ENCODE measurements at places on chromosomes 16 and 17.

GRCh38 chr17:68351395-68351794 is 60.1 kb downstream of the ARSG start:
- no peak for DNase-seq

DNA sequence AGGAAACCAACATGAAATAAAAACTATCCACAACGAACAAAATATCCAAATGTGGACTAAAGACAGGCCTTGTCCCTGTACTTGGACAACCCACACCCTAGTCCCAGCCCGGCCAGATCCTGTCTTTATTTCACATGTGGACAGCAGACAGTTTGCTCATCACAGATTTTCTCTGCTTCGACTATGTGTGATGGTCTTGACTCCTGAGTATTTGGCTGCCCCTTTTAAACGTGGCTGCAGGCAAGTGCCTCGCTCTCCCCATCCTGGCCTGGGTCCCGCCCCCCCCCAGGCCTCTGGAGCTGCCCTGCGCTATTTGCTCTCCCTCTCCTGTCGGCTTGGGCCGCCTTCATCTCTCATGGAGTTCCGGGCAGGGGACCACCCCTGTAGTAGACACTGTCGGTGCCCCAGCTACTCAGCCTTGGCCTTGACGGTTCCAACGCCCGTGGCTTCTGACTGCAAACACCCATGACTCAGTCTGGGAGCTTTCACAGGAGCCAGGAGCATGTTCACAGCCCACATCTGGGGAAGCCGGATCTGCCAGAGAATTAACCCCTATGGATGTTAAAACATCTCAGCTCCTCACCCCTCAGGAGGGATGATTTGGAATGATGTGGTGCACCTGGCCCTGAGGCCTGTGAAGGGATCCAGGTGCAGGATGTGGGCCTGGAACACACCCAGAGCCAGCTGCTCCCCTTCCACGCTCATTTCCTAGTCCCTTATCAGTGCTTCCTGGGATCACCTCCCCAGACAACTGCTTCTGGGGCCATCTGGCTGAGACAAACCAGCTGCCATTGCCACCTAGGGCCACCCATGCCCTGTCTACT is 229.7 kb upstream of the RPL38 start:
- no peak for DNase-seq

DNA sequence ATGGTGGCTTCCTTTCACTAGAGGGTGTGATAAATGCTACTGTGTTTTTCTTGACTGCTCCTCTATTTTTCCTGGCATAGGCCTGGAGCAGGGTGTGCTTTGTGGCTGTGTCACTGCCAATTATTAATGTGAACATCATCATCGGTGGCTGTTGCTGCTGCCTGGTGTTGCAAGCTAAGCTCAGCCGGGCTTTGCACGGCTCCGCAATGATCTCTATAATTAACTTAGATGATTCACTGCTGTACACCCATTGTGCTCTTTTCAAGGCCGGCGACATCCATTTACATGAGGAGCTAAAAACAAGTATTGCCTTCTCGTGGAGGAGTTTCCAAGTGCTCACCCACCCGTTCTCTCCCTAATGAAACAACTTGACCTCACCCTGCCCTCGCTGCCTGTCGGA is 160.1 kb upstream of the IRX3 start:
- DNase-seq: no peak

- DNase-seq: no peak
Measured at GRCh38 chr17:50428831-50429424, 2.9 kb downstream of the ACSF2 start.

- no peak for DNase-seq
Measured at GRCh38 chr17:51103451-51103850, 17.2 kb downstream of the SPAG9 start.

GRCh38 chr16:8678068-8678927 is 3.9 kb downstream of the ABAT start:
- peak; percentile 6 for DNase-seq

DNA sequence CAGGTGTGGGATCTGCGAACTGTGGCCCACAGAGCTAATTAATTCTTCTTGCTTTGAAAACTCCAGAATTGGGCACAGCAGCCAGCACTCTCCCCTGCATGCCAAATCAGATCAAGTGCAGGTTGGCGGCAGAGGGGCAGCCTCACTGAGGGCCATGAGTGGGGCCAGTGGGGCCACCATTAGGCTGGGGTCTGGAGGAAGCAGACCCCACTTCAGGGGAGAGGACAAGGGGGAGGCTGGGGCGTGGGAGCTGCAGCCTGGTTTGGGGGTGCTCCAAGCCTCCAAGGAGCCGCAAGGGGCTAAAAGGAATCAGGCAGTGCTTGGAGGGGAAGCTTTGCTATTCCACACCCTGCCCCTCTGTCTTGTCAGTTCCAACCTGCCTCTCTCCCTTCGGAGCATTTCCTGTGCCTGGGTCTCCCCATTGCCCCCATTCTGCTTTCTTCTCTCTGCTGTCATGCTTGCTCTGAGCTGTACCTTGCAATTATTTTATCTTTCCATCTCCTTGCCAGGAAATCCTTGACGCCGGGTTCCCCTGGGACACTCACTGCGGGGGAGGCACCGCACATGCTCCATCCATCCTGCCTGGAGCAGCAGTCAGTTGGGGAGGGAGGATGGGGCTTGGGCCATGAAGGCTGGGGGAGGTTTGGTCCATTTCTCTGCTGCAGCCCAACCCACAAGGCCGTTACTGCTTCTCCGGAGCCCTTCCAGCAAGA is 3.3 kb upstream of the ABCC3 start:
- DNase-seq: no peak

DNA sequence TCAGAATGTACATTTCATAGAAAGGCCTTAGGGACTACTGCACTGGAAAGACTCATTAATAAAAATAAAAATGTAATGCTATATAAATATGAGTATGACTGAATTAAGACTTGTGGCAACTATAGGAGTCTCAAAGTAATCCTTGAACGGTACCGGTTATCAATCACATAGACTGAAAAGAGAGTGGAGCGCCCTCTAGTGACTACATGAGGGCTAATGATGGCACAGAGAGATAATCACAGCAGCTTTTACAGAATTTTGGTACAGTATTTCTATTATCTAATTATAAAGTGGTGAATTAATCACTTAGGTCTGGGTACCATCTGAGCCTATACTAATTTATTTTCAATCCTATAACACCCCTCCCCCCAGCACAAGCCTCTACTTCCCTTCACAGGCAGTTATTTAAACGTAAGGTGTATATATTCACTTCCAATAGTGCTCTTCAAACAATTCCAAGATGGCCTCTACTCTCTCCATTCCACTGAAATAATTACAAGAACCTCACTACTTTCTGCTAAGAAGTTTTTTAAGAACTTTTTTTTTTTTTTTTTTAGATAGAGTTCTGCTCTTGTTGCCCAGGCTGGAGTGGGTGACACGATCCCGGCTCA is 40.7 kb upstream of the ANKFY1 start:
- peak; percentile 45 for DNase-seq

- no peak for DNase-seq
Measured at GRCh38 chr16:80684906-80685305, 119.5 kb downstream of the CDYL2 start.

DNA sequence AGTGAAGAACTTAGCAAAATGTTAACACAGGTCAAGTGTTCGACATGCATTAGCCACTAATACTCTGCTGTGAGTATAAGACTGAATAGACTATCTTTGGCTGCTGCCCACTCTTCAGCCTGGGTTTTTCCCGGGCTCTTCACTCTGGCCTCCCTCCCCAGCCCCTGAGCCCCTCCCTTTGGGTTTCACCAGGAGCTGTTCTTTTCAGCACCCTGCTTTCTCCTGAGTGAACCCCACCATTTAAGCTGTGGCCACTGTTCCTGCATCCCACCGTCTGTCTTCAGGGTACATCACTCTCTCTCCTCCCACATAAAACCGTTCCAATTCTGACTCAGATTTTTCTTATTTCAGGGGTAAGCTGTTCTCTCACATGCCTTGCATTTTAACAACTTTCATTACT is 92.0 kb upstream of the ASIC2 start:
- peak; percentile 22 for DNase-seq

- DNase-seq: peak; percentile 46
Measured at GRCh38 chr17:67359960-67360791, 6.2 kb downstream of the PSMD12 start.

DNA sequence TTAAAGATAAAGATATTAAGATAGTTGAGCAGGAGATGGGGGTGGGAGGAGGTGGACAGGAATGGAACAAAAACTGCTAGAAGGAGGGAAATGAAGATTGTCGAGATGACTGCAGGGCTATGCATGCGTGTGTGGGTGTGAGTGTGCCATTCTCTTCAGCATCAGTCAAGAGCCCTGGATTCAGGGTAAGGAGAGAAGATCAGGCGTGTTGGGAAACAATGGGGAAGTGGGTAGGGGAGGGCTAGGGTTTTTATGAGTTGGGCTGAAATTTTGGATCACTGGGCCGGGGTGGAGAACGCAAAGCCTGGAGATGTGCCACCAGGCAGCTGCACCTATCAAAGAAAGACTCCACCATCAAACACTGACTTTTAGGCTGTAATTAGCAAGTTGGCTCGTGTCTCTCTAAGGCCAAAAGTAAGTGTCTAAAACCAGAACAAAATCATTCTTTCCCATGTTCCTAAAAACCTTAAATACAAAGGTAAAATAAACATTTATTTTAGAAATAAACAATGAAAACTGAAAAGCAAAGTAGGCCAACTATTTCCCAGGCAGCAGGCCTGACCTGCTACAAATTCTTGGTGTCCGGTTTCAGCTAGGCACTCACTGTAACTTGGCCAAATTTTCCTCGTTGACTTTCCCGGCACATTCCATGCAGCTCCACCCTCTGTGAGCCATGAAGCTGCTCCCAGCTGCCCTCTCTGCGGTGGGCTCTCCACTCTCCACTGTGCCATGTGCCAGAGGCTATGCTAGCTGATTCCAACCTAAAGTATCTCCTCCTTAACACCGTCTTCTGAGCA is 4.2 kb downstream of the CDRT4 start:
- peak; percentile 92 for DNase-seq

DNA sequence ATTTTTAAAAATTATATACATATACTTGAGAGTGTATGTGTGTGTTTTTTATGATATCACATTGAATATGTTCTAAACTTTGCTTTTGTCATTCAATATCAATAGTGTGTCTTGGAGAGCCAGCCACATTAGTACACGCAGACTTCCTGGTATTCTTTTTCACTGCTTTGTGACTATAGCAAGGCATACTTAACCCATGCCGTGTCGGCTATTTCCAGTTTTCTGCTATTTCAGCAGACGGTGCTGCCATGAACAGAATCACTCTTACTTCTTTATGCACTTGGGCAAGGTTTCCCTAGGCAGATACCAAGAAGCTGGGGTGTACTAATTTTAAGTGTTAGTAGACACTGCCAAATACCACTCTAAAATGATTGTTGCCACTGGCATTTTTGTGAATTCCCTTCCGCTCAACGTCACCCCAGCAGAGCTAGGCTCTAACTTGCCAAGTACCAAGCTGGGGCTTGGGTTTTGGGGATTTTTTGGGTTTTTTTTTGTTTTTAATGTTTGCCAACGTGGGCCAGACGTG is 134.9 kb downstream of the SOCS1 start:
- DNase-seq: no peak

GRCh38 chr17:76530095-76530723 is 7.3 kb downstream of the CYGB start:
- no peak for DNase-seq

GRCh38 chr16:57238682-57239081 is 6.4 kb upstream of the ARL2BP start:
- DNase-seq: no peak

- no peak for DNase-seq
Measured at GRCh38 chr16:21084631-21085225, 65.9 kb downstream of the DNAH3 start.

- DNase-seq: peak; percentile 90
Measured at GRCh38 chr17:30104575-30105339, 11.9 kb upstream of the NSRP1 start.

DNA sequence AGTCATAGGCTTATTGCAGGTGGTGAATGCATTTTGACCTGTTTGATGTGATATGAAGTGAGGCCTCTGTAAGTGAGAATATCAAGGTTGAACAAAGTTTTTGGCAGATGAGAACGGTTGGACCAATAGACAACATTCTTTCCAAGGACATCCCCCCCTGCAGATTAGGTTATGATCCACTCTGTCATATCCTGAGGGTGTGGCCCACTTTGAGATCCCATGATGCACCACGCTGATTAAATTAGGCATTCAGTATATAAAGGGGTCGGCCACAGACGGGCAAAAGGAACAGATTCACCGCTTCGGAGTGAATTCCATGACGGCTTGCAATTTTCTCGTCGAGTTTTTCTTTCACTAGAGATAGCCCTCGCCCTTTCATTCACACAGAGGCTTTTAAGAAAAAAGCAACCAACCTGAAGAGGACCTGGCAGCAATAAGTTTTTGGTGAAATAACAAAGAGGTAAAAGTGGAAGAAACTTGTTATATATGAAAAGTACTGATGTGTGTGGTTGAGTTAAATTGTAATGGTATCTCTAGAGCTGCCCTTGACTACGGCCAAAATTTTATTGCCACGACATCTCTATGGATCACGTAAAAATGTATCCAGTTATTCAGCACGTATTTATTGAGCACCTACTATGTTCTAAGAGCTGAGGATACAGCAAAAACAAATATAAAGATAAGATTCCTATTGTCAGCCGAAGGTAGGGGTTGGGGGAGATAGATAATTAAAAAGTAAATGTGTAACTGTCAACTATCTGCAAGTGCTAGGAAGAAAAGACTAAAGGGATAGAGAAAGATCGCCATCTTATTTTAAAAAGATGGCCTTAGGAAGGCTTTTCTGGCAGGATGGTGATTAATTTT is 1.7 kb upstream of the RBBP6 start:
- no peak for DNase-seq

GRCh38 chr17:64984851-64985521 is 65.7 kb upstream of the LRRC37A3 start:
- DNase-seq: peak; percentile 39

- no peak for DNase-seq
Measured at GRCh38 chr17:36939802-36940312, 2.6 kb downstream of the LHX1 start.

- DNase-seq: no peak
Measured at GRCh38 chr17:35559495-35560210, 966 bp downstream of the SLFN14 start.

- DNase-seq: no peak
Measured at GRCh38 chr17:1462164-1463112, 6.4 kb upstream of the CRK start.

DNA sequence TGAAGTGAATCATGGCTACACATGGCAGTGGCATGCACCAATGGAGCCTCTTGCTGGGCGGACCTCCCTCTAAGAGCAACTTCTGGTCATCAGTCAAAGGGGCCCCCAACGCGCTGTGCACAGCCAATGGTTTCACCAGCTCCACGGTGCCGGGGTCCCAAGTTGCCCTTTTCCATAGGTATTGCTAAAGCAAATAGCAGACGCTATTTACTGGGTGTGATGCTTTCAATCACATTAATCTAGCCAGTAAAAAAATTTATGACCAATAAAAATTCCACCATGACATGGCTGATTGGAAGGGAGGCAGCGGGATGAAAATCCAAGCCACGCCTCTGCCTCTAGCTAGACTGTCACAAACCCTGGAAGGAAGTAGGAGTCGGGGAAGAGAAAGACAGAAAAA is 680.3 kb upstream of the SOX9 start:
- no peak for DNase-seq

- DNase-seq: peak; percentile 51
Measured at GRCh38 chr16:72884573-72884972, 163.4 kb downstream of the ZFHX3 start.

- DNase-seq: no peak
Measured at GRCh38 chr16:87712184-87712762, 53.5 kb downstream of the KLHDC4 start.

- DNase-seq: no peak
Measured at GRCh38 chr17:81036197-81036941, 1.4 kb downstream of the BAIAP2 start.

Measured in lung (tissue), 17 donors.